ENCODE measurements at places on chromosomes 16 and 17. TPM values are rescaled to one million over a fixed set of nuclear protein-coding genes. Genes with fewer than 3 reads are reported as not detected.

Gene HSD17B1
- 0.39 TPM for polyA plus RNA-seq

Gene OR1A1
- not detected for polyA plus RNA-seq

Gene MILR1
- 1.9 TPM for polyA plus RNA-seq

Gene SLC16A11
- polyA plus RNA-seq = 3.4 TPM

Gene GNAO1
- polyA plus RNA-seq = 0.58 TPM

Gene FBXL16
- polyA plus RNA-seq = 4.4 TPM

Gene CCL7
- polyA plus RNA-seq = not detected

Gene CLEC19A
- not detected for polyA plus RNA-seq

Gene ZG16B
- polyA plus RNA-seq = not detected

Gene HOXB8
- polyA plus RNA-seq = not detected

Gene NPIPB9
- polyA plus RNA-seq = 0.31 TPM

Gene AP2B1
- polyA plus RNA-seq = 36.3 TPM

Gene NACA2
- not detected for polyA plus RNA-seq

Gene MYCBPAP
- 1.3 TPM for polyA plus RNA-seq

Gene ASPHD1
- polyA plus RNA-seq = not detected

Gene NPIPA2
- polyA plus RNA-seq = not detected

Gene KRTAP9-3
- not detected for polyA plus RNA-seq

Gene SLC6A4
- 0.13 TPM for polyA plus RNA-seq

Gene PIMREG
- not detected for polyA plus RNA-seq

All from IgD-negative memory B cell (primary cell).